Astrocyte (in vitro differentiated cells and primary cell): ENCODE measurements at places on chromosomes 3 and 15.

DNA sequence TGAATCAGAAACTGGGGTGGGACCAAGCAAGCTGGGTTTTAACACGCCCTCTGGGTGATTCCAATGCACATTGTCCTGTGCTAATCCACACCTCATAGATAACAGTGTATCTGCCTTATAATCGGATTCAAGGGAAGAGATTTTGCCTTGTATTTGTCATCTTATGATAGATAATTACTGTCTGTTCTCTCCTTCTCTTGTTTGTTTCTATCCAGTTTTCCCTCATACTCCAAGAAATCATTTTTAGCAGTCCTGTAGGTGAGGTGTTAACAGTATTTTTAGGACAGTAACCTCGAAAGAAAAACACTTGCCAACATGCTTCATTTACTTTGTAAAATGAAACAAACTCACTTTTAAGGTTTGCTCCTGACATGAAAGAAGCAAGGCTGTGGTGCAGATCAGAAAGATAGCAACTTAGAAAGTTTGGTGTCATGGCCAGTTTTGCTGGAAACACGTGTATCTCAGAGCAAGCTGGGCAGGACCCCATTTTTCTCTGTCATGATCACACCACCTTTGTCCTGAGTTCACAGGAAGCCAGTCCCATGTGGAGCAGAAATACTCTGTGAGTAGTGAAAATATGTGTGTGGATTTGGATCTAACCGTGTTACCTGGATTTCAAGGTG is 72.6 kb downstream of the TRAK1 start:
- no peak for DNase-seq

GRCh38 chr15:98866511-98866910 is 141.1 kb downstream of the PGPEP1L start:
- DNase-seq, result peak; percentile 92

DNA sequence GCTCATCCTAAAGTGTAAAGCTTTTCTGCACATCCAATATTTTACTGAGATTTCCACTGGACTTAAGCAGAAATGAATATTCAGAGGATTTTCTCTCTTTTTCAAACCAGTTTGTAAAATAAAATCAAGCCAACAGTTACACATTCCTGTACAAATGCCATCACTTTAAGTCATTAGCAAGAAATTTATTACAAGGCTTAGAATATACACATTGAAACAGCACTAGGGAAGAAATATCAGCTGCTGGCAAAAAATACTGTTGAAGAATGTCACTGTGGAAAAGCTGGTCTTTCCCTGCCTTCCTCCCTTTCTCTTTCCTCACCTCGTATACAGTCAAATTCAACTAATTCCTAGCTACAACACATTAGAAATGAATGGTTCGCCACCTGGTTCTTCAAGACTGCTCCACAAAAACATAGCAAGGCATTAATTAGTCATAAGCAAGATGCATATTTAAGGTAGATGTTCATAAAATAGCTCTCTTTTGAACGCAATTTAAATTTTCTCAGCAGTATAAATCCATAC is 21.3 kb downstream of the PLOD2 start:
- DNase-seq, result no peak

DNA sequence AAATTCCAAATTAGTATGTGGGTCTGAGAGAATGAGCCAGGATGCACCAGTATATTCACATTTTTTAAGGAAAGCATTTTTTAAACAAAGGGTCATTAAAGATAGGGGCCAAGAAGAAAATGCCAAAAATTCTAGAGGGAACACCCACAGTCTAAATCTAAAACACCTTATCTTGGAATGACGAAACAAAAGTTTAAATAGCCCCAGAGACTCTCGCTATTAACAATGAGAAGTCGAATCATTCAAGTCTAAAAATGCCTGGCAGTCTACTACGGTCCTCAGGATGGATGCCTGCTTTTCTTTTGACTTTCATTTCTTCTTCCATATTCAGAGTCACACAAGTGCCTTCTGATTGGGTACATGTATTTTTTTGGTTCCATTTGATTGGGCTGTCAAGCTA is 66.3 kb downstream of the SSUH2 start:
- DNase-seq, result peak; percentile 46

- no peak for DNase-seq
These were observed 9.1 kb upstream of the PLXNA1 start for GRCh38 chr3:126973814-126974213.

GRCh38 chr3:13878281-13879101 is 1.4 kb downstream of the WNT7A start:
- no peak for DNase-seq

DNA sequence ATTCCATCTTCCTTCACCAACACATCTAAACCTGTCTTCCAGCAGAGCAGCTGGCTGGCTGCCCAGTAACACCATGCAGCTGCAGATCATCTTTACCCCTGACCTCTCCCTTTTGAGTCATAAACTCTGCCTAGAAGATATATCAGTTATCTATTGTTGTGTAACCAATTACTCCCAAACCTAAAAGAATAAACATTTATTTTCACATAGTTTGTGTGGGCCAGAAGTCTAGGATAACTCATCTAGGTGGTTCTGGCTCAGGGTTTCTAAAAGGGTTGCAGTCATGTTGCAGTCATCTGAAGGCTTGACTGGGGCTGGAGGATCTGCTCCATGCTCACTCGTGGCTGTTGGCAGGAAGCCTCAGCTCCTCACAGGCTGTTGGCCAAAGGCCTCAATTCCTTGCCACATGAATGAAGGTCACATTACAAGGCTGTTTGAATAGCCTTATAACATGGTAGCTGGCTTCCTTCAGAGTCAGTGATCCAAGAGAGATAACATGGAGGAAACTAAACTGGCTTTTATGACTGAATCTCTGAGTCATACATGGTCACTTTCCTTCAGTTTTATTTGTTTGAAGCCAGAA is 92.8 kb downstream of the GOLIM4 start:
- peak; percentile 62 for DNase-seq

- no peak for DNase-seq
These were observed 75.0 kb downstream of the STRIT1 start for GRCh38 chr3:155218462-155218861.

DNA sequence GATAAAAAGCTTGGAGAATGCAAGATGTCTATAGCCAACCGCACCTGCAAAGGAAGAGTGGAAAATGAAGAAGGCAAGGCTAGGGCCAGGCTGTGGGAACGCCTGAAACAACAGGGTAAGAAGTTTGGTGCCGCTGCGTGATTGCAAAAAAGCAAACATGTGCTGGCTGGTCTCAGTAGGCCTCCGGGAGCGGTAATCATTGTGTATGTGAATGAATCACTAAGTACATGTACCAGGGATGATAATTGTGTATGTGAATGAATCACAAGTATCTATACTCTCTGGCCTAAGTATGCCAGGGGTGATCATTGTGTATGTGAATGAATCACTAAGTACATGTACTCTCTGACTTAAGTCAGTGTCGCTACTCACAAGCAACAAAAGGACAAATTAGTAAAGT is 40.3 kb upstream of the PARL start:
- DNase-seq, result peak; percentile 41

DNA sequence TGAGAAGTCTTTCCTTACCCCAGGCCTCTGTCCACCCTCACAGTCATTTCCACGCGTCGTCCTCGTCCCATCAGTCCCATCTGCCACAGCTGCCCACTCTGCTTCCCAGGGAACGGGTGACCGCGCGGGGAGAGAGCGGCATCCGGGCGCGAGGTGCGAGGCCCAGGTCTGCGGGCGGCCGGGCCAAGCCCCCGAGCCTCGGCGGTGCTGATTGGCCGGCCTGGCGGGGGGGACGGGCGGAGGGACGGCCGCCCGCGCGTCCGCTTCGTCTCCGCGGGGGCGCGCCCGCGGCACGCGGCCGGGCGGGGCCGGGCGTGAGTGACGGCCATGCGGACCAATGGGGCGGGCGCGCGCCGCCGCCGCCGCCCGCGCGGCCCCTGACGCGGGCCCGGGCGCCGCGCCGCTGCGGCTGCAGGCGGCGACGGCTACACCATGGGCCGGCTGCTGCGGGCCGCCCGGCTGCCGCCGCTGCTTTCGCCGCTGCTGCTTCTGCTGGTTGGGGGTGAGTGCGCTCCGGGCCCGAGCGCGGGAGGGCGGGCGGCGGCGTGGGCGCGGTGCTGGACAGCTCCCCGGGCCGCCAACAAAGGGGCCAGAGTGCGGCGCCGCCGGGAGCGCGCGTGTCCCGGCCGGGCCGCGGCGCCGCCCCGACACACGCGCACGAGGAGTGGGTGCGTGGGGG is at the start of gene PODXL2:
PODXL2 (plus strand) TSS at position 398 of the 679 bp plus-strand sequence; CDS start at position 433, 35 bp downstream.
- peak; percentile 48 for DNase-seq
